ENCODE measurements at places on chromosomes 1 and 21. TPM values are rescaled to one million over a fixed set of nuclear protein-coding genes. Genes with fewer than 3 reads are reported as not detected.

Gene CSF3R
- 1.9 TPM for total RNA-seq

Gene AIRE
- total RNA-seq, result not detected

GRCh38 chr1:111517469-111518225 is 14.2 kb upstream of the ADORA3 start:
- no peak overlapping the region for H3K27ac ChIP-seq
- H3K4me1 ChIP-seq, result peaks cover 35% of the 10 kb centered on the region
- H3K36me3 ChIP-seq, result no peaks in the 10 kb centered on the region
- H3K4me3 ChIP-seq, result no peak overlapping the region
- no peak for DNase-seq
- H3K27me3 ChIP-seq, result no peaks in the 10 kb centered on the region

DNA sequence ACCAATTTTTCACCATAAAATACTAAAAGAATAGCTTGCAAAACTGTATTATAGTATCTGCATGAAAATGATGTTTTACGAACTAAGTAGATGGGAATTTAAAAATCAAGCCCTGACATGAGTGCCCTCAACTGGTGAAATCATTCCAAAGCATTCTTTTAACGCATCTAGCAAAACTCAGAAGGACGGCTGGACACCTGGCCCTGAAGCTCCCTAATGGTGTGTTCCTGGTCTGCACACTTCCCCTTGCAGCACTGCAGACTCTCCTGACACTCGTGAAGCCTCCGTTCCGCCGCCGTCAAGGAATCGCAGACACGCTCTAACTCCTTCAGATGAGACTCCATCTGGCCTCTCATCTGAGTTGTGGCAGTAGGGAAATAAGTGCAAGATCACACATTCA is 39.9 kb downstream of the ODF2L start:
- no peaks in the 10 kb centered on the region for H3K4me1 ChIP-seq
- no peak for DNase-seq
- peaks cover 27% of the 10 kb centered on the region for H3K36me3 ChIP-seq
- no peak overlapping the region for H3K4me3 ChIP-seq
- H3K27me3 ChIP-seq, result no peaks in the 10 kb centered on the region

DNA sequence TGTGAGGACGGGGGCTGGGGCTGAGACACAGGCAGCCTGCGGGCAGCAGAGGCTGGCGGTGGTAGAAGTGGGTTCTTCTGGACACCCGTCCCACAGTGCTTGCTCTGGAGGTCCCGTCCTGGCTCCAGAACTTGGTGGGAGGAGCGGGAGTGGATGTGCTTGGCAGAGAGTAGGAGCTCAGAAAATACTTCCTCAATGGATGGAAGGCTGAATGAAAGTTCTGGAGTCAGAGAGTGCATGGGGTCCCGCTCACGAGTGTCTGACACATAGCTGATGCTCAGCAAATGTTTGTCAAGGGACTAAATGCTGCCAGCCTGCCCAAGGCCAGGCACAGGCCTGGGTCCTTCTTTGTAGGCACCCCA is 13.4 kb upstream of the NES start:
- no peak for DNase-seq
- no peaks in the 10 kb centered on the region for H3K27me3 ChIP-seq
- no peak overlapping the region for H3K4me3 ChIP-seq
- H3K27ac ChIP-seq, result no peak overlapping the region

DNA sequence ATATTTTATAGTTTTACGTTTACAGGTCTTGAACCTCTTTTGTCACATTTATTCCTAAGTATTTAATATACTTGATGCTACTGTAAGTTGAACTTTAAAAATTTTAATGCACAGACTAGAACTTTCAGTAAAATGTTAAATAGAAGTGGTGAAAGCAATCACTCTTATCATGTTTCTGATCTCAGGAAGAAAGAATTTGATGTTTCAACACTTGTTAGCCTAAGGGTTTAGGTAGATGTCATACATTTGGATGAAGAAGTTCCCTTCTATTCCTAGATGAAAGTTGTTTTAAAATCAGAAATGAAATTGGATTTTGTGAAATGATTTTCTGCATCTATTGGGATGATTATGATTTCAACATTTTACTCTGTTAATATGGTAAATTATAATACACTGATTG is 63.6 kb upstream of the TTLL7 start:
- H3K27me3 ChIP-seq, result no peaks in the 10 kb centered on the region
- DNase-seq, result no peak
- no peaks in the 10 kb centered on the region for H3K4me1 ChIP-seq
- H3K27ac ChIP-seq, result no peak overlapping the region

DNA sequence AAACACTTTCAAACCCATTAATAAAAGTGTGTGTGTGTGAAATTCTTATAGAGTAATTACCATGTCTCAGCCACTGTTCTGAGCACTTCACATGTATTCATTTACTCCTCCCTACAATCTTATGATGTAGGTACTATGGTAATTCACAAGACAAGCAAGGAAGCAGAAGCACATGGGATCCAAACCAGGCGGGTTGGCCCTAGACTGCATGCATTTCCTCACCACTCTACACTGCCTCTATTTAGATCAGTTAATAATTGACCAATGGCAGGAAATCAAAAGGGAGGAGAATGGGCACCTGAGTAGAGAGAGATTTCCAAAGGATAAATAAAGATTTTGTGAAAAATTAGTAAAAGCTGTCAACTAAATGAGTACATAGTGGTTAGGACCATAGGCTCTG is 15.7 kb downstream of the MAP3K21 start:
- no peak overlapping the region for H3K4me3 ChIP-seq
- DNase-seq, result no peak
- no peaks in the 10 kb centered on the region for H3K36me3 ChIP-seq
- no peak overlapping the region for H3K27ac ChIP-seq
- H3K4me1 ChIP-seq, result no peaks in the 10 kb centered on the region
- no peaks in the 10 kb centered on the region for H3K27me3 ChIP-seq

DNA sequence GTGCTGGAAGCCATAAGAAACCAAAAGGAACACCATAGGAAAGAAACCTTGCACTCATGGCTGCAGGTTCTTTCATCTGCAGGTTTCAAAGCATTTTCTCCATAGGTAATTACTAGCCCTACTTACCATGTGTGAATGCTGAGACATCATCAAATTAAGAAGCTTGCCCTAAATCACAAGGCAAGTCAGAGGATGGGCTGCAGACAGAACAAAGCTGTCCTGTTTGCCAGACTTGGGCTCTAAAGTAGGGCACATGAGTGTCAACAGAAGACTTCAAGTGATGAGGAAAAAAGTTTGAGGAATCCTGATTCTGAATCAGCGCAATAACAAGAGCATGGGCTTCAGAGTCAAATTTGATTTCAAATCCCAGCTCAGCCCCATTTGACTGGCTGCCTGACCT is 5.8 kb upstream of the EPS15 start:
- peaks cover 8% of the 10 kb centered on the region for H3K4me1 ChIP-seq
- H3K4me3 ChIP-seq, result no peak overlapping the region
- no peaks in the 10 kb centered on the region for H3K27me3 ChIP-seq
- no peaks in the 10 kb centered on the region for H3K36me3 ChIP-seq
- no peak for DNase-seq

Data from suprapubic skin (tissue), 4 donors.